A172 (cell line): ENCODE measurements at places on chromosomes 7 and 10. TPM values are rescaled to one million over a fixed set of nuclear protein-coding genes. Genes with fewer than 3 reads are reported as not detected.

DNA sequence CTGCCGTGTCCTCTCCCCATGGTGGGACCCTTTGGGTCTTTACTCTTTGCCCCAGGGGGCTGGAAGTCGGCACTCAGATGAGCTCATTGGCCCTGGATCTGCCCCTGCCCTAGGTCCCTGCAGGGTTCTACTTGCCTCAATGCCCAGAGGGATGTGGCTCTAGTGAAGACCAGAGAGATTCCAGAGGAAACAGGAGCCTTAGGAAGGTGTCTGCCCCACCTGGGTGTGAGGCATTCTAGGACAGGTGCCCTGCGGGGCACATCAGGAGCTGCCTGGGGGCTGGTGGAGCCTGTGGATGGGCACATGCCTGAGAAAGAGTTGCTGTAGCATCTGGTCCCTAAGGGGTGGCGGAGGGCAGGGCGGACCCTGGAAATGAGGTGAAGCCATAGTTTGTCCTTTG, 128.6 kb downstream of the ADCY1 start:
- DNase-seq = no peak

IGFBP3 gene
- total RNA-seq = 62.0 and 81.7 TPM in 2 replicates

DNA sequence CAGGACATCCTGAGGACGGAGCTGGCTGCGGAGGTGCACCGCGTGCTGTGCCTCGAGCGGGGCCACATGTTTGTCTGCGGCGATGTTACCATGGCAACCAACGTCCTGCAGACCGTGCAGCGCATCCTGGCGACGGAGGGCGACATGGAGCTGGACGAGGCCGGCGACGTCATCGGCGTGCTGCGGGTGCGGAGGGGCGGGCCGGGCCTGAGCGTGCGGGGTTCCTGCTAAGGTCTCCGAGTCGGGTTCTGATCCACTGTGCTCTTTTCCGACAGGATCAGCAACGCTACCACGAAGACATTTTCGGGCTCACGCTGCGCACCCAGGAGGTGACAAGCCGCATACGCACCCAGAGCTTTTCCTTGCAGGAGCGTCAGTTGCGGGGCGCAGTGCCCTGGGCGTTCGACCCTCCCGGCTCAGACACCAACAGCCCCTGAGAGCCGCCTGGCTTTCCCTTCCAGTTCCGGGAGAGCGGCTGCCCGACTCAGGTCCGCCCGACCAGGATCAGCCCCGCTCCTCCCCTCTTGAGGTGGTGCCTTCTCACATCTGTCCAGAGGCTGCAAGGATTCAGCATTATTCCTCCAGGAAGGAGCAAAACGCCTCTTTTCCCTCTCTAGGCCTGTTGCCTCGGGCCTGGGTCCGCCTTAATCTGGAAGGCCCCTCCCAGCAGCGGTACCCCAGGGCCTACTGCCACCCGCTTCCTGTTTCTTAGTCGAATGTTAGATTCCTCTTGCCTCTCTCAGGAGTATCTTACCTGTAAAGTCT, 10.4 kb downstream of the ATG9B start:
- no peak for DNase-seq

GRCh38 chr7:29956487-29956836, 33.1 kb downstream of the SCRN1 start:
- DNase-seq = no peak

DNA sequence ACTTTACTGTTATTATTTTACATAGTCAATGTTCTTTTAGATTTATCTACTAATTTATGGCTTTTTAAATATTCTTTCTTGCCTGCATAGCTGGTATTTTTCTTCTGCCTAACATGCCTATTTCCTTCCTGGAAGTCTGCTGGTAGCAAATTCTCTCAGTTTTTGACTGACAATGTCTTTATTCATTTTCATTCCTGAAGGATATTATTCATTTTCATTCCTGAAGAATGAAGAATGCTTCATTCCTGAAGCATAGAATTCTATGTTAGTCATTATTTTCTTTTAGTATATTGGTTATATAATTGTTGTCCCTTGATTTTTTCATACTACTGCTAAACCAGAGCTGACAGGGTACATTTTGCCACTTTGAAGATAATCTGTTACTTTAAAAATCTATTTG, 41.8 kb downstream of the TMEM168 start:
- DNase-seq = no peak

- DNase-seq = no peak
Observed at GRCh38 chr10:17144032-17144431, 14.4 kb upstream of the CUBN start.

- no peak for DNase-seq
Observed at GRCh38 chr7:52498366-52498765, 537.1 kb upstream of the POM121L12 start.

GRCh38 chr7:94183289-94183749, 179.2 kb upstream of the BET1 start:
- DNase-seq = peak; percentile 100

GRCh38 chr7:150373049-150373801, 4.6 kb downstream of the REPIN1 start:
- no peak for DNase-seq

PIP gene
- total RNA-seq = not detected in 2 replicates

GRCh38 chr7:135708041-135708440, 19.9 kb downstream of the SLC13A4 start:
- no peak for DNase-seq

- no peak for DNase-seq
Observed at GRCh38 chr10:34762603-34763299, 52.3 kb downstream of the PARD3 start.

- no peak for DNase-seq
Observed at GRCh38 chr10:132735923-132736391, 50.0 kb downstream of the NKX6-2 start.

- DNase-seq = no peak
Observed at GRCh38 chr7:95577137-95577536, 19.2 kb downstream of the PDK4 start.

DNA sequence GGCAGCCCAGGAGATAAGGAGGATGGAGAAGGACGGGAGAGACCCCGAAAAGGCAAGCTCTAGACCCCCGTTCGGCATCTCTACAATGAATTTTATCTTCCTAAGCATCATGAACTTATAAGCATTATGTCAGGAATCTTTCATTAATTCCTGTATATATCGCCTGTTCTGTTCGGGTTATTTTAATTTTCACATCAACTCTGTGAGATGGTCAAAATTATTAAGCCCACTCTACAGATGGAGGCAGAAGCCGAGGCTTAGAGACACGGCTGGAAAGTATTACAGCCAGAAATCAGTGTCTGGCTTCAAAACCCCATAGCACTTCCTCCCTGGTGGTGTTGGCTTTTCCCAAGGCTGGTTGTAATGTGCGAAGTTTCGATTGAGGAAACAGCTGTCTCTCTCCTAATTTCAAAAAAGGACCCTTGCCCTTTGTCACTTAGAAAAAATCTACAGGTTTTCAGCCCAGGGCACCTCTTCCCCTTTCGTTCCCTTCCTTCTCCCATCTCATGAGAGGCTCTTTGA, 1.5 kb upstream of the GRM8 start:
- DNase-seq = no peak

GRCh38 chr7:100493476-100494264, 9.9 kb downstream of the NYAP1 start:
- DNase-seq = no peak

RNF32 gene
- not detected in 2 replicates for total RNA-seq

PPP1R3C gene
- total RNA-seq = 11.8 and 18.0 TPM in 2 replicates

SHTN1 gene
- total RNA-seq = 5.6 and 7.7 TPM in 2 replicates

CRYGN gene
- total RNA-seq = 1.2 TPM in 1 of 2 replicates, not detected in the other

CNPY4 gene
- 37.3 and 42.0 TPM in 2 replicates for total RNA-seq

DNA sequence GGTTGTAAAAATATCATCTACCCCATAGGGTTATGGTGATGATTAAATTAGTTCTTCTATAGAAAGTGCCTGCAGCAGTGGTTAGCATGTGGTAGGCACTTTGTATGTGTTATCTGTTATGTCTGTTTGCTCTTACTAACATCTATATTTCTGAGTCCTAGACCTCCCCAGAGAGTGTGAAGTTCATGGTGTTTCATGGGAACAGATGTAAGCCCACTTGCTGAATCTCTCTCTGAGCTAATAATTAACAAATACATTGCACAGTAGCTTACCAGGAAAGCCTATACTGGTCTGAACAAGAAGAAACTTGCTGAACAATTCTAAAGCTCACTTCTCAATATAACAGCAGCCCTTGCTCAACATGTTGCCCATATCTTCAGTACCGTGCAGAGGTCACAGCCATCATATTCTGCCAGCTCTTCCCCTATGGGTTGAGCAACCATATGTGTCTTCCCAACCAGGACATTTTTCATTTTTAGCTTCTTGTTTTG, 100.1 kb downstream of the NPSR1 start:
- no peak for DNase-seq

DNA sequence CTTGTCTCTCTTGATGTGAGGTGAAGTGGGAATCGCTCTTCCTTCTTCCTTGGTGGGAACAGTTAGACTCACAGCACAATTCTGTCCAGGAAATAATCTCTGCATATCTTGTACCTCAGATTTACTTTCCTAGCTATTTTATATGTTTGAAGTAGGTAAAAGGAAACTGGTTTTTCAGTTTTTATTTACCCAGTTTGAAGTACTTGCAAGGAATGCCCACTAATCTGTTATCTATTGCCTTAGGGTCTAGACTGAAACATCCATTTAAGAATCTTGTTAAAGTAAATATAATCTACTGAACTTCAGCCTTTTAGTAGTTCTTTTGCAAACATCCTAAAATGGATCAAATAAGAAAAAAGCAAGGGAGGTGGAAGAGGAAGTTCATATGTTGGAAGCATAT, 229.8 kb downstream of the KCND2 start:
- DNase-seq = no peak

DNA sequence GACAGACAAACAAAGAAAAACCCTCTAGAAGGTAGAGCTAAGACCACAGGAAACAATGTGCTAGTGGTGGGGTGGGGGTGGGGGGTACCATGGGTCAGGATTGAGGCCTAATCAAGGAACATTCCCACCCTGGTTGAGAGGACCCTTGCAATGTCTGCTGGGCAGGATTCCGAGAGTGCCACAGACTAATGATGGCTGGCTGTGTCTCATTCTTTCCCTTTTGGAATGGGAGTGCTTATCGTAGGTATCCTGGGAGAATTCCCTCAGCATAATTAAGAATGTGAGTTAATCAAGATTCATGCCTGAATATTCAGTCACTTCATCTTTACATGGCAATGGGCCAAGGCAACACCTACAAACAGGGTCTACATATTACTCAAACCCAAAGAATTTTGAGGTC, 14.7 kb upstream of the MTPN start:
- no peak for DNase-seq

DNA sequence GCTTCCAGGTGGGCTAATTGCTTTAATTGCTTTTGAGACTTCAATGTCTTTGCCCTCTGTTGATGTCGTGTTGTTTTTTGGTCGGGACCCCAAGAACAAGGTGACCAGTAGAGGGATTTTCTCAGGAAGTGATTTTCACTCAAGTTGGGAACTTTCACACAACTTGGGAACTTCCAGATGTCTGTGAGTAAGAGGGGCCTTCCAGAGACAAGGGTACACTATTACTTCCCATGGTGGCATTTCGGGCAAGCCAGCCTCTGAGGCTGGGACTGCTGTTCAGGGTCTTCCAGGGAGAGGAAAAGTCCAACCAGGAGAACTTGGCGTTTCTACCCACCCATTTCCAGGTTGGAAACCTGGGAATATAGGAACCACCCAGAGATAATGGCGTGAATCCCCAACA, 170.0 kb upstream of the CDCA7L start:
- DNase-seq = no peak

LIPF gene
- total RNA-seq = not detected in 2 replicates

- no peak for DNase-seq
Observed at GRCh38 chr7:100543586-100543985, 4.6 kb downstream of the AGFG2 start.

DNA sequence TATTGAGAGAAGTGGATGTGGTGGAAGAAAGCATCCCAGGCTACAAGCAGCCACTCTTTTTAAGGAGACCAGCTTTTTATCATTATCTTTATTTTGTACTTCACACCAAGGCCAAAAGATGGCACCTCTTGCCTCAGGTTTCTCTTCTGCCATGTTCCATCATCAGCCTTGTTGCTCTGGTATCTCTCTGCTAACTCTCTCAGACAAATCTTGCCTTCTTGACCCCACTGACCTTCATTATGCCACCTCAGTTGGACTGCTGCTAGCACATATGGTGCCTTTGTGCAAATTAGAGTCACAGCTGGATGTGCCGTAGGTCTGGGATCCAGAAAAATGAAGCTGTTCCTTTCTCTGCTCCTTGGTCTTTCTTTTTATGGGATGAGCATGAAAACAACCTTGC, 47.1 kb upstream of the DYNC1I1 start:
- DNase-seq = peak; percentile 15

GRCh38 chr7:47581438-47581803, 490 bp downstream of the TNS3 start:
- no peak for DNase-seq

GRCh38 chr10:30041196-30042105, 17.9 kb downstream of the JCAD start:
- DNase-seq = no peak

DNA sequence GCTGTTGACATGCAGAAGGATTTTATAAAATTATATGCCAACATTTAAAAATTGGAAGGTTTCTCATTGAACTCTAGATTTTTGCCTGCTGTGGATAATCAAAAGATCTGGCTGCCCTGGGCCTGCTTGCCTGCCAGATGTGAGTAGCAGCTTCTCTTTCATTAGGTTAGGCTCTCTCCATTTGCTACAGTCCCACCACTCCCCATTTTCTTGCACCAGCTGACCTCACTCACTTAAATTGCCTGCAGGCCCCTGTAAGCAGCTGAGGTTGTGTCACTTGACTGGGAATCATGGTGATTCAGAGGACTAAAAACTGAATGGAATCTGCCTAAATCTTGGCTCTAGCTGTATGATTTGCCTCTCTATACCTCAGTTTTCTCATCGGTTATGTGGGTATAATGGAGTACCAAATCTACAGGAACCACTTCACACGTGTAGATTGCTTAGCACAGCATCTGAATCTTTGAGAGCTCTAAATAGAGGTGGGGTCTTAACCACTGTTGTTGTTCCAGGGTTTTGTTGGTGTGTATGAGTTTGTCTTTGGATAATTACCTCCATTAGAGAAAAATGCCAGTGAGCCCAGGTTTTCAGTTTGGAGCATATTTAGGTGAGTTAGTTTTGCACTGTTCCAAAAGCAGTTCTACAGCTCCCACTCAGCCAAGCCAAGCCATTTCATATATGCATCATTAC, 18.6 kb upstream of the RAPGEF5 start:
- no peak for DNase-seq

- DNase-seq = peak; percentile 45
Observed at GRCh38 chr10:32256613-32257437, 90.1 kb downstream of the EPC1 start.

GRCh38 chr7:51318886-51319579, 2.4 kb upstream of the COBL start:
- no peak for DNase-seq

PROSER2 gene
- 18.5 and 23.8 TPM in 2 replicates for total RNA-seq

DNA sequence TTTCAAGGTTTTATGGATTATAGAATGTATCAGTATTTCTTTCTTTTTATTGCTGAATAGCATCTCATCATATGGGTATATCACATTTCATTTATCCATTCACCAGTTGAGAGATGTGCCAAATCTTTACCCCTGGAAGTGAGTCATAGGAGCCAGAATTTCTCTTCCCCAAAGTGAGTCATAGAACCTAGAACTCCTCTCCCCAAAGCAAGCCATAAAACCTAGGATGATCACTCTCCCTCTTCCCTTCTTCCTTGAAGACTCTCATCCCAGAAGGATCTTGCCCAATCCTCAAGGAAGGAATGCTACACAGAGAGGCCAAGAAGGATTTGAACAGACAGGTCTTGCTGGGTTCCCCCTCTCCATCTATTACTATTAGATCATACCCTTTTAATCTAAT, 199.9 kb downstream of the EVX1 start:
- peak; percentile 66 for DNase-seq

CYP3A4 gene
- not detected in 2 replicates for total RNA-seq

POLR1F gene
- 45.4 and 53.8 TPM in 2 replicates for total RNA-seq

ENKUR gene
- total RNA-seq = not detected in 2 replicates

KLHDC10 gene
- 21.2 and 23.0 TPM in 2 replicates for total RNA-seq

GRCh38 chr10:100043344-100043743, 33.6 kb upstream of the DNMBP start:
- peak; percentile 69 for DNase-seq
